HEK293T (cell line): ENCODE measurements at places on chromosomes 12 and 14.

DNA sequence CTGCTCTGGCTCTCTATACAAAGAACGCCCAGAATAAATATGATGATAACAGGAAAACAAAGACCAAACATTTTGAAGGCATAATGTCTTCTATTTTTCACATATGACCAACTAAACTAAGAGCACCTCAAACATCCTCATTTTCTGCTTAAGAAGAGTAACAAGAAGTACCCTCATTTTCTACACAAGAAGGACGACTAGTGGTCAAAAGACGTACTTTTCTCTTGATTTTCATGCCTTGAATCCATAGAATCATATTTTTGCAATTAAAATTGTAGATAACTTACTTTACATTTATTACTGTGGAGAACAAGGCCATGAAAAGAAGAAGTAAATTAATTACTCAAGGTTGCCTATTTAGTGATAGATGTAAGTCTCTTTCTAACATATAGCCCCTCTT is 358.6 kb downstream of the DUSP6 start:
- DNase-seq = peak; percentile 12

DNA sequence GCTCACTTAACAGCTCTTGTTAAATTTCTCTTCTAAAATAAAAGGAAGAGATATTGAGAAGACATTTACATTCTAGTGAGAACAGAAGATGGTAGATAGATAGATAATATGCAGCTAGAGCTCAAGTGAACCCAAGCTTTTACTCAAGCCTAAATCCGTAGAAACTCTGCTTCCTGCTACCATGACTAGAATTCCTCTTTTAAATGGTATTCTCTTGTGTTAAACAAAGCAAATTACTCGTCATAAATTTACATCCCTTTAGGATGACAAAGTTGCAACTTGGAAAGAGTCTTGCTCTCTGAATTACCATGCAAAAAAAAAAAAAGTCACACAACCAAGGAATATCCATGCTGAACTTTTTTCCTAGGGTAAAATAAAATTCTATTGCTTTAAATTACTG is 160.7 kb upstream of the LRFN5 start:
- DNase-seq = no peak

DNA sequence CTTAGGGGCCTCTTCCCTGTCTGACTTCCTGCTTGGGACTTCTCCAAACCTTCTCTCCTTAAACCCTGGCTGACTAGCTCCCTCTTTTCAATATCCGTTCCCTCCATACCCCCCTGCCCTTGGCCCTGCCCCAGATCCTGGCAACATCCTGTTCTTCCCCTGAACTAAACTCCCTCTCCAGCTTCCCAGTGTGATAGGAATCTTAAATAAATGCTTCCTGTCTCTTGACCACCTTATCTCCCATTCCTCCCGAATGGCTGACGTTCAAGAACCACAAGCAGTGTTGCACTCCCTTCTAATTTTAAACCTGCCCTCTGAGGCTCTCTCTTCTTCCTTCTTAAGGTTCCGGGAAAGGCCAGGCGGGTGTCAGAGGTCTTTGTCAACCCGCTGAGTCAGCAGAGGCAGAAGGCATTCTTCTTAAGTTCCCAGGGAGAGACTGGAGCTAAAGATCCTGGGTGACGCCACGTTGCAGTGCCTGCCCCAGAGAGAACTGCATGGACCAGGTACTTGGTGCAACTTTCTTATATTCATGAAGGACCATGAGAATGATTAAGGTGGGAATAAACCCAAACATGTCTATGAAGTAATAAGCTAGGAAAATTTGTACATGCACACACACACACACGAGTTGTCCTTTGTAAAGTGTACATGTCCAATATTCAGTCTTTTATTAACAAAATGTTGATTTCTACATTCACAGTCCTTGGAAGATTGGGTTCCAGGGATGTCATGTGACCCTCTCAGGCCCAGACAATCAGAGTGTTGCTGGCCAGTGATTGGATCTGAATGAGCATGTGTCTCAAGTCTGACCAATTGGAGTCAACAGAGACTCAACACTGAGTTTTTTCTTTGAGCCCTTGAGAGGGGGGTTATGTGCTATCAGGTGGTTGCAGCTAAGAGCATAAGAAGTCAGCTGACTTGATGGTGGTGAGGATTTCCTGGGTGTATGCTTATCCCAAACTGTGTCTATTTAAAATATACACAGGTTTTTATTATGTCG is 420.2 kb upstream of the TBX3 start:
- DNase-seq = no peak

GRCh38 chr14:74618078-74618952 is 6.3 kb upstream of the LTBP2 start:
- DNase-seq = no peak

DNA sequence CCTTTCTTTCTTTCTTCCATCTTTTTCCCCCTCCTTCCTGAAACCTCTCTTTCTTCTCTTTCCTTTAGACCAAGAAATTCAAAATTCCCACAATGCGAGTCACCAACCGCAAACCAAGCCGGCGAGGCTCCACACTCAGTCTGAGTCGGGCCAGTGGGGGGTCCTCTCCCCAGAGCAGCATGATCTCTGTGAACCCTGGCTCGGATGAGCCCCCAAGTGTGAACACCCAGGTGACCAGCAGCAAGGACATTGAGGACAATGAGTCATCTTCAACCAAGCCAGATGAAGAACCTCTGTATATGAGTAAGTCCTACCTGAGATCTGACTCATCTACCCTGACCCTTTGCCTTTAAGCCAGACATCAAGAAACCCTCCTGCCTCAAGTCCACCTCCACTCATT is 88.6 kb upstream of the TMEM233 start:
- DNase-seq = no peak

GRCh38 chr14:90061685-90062126 is at the start of gene KCNK13:
KCNK13 (plus strand) TSS chr14:90061994; CDS start chr14:90062206, 212 bp downstream.
- peak; percentile 25 for DNase-seq

DNA sequence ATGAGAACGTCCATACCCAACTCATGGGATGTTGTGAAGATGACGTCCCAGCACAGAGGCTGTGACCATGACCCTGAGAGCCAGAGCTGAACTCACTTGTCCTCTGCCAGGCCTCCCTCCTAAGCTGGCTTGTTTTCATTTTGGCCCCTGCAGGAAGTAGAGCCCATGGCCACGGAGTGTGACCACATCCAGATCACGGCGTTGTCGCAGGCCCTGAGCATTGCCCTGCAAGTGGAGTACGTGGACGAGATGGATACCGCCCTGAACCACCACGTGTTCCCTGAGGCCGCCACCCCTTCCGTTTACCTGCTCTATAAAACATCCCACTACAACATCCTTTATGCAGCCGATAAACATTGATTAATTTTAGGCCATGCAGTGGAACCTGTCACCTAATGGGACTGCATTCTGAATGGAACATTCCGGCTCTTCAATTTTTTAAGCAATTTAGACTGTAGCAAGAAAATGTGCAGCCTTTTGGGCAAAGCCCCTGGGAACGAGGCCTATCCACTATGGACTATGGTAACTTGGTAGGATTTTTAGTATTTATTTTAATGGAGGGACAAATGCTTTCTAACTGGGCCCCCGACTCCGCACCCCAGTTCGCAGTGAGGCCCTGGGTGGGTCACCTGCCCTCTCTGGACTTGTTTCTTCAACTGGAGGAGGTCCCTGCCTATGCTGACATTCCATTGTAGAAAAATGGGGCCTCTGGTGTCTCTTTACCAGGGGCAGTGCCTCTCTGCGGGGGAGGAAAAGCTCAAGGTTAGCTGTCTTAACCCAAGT is 19.6 kb downstream of the OTUB2 start:
- no peak for DNase-seq

DNA sequence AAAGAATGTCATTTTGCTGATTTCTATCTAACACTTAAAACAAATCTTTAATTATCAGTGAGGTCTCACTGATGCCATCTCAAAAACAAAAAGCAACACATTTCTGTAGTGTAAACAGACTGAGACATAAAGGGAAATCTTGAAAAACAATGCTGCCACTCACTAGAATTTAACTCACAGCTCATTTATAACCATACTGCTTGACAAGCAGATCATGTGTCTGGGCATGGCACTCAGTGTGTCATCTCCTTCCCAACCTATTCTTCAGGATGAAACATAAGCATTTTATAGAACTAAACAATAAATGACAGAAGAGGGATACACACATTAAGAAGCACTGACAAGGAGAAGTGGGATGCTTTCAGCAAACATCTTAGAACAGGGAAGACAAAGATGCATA is 22.4 kb downstream of the ATF7 start:
- DNase-seq = no peak

GRCh38 chr12:26666286-26666685 is 166.7 kb downstream of the ITPR2 start:
- no peak for DNase-seq

- DNase-seq = peak; percentile 69
These were observed 60.6 kb upstream of the TCL1A start for GRCh38 chr14:95774265-95775160.

- no peak for DNase-seq
These were observed 371.1 kb downstream of the SEC23A start for GRCh38 chr14:38731962-38732361.

DNA sequence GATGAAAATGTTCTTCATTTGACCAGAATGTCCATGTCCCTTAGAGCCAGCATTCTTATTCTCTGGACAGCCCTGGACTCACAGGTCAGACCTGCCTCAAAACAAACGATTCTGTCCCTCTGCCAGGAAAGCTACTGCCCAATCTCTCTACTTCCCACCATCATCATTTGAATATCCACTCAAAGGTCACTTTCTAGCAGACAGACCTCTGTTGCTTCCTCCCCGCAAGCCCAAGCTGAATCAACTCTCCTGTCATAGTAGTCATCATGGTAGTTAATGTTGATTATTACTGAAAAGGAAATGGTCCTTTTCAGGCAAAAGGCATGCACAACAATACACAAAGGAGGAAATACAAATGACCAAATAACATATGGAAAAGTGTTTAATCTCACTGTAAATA is 39.6 kb upstream of the CPM start:
- no peak for DNase-seq

DNA sequence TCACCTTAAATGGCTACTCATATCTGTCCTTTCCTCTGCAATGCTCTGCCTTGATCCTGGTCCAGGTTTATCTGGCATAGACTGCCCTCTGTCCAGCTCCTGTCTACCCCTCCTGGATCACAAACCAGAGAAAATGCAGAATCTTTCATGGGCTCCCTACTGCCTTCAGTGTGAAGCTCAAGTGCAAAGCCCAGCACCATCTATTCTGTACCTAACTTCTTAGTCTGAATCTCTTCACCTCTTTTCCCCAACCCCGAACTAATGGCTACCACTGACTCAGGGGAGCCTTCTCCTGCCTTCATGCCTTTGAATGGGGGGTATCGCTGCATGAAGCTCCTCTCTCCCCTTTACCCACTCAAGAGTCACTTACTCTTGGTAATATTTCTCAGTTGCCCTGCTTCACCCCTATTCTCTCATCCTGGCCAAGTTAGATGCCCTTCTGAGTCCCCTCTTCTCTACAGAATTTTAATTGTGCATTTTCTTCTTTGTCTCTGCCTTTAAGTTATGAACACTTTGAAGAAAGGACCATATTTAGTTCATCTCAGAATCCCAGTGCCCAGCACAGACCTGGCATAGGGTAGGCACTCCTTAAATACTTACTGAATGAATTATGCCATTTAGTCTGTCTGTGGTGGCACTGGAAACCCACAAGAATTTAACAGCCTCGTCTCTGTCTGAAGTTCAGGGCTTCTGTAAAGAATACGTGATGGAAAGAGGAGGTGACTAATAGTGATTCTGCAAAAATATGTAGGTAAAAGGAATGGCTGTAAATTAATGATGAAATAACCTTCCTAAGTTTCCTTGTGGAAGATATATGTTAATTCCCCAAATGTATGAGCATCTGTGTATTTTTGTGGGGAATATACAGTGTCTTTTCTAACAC is 191.3 kb upstream of the AMIGO2 start:
- no peak for DNase-seq

DNA sequence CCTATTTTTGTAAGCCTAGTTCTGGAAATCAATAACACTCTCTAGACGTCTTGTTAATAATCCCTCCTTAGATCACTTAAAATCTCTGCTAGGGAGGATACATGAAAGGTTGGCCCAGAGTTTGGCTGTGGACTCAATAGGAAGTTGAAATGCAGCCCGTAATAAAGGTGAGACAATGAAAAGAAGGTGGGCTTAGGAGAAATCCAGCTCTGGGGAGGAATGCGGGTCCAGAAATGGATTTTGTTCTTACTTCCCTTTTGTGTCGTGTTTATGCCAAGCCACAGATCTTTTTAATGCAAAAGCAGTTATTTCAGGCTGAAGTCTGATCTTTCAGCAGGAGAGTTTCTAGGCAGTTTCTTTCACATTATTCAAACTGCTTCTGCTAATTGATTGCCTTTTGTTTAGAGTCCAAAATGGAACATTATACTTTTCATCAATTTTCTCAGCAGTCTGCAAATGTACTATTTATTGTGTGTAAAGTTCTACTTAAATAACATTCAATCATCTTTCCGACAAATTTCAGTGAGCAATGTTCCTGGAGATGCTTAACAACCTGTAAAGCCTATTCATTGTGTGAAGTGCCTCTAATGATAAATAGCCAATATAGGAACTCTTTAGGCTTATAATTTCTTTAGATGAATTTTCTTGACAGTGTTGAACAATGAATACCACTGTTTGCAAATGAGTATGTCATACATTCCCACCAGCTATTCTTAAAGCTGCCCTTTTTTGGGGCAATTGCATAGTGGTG is 252.9 kb upstream of the KRR1 start:
- DNase-seq = no peak

- DNase-seq = no peak
These were observed 1.4 kb upstream of the CDCA4 start for GRCh38 chr14:105022276-105022670.

DNA sequence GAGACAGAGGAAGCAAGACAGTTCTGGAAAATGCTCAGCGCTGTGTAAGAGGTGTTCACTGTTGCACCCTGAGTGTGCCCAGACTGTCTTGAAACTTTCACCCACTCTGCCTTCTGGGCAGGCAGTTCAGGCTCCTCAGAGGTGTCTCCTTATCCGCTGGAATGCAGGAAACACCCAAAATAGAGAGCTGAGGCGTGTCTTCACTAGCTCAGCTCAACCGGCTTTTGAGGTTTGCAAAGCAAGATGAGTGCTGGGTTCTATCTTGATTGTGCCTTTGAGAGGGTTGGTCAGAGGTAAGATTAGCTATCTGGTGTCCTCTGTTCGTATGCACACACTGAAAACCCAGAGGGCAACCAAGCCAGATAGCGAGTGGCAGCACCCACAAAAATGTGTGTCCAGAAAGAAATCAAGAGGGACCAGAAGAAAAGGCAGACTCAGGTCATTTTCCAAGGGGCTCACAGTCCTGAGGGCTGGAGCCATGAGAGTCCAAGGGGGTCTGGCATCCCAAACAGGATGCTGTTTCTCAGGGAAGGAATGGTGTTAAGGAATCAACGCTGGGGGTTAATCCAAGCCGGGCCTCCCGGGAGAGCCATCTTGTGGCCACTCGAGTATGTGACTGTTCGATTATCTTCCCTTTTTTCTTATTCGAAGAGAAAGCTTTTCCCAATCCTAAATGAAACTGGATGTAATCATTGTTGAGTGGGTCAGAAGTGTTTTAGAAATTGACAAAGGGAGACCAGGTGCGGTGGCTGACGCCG is 47.1 kb downstream of the TBX3 start:
- DNase-seq = peak; percentile 45

DNA sequence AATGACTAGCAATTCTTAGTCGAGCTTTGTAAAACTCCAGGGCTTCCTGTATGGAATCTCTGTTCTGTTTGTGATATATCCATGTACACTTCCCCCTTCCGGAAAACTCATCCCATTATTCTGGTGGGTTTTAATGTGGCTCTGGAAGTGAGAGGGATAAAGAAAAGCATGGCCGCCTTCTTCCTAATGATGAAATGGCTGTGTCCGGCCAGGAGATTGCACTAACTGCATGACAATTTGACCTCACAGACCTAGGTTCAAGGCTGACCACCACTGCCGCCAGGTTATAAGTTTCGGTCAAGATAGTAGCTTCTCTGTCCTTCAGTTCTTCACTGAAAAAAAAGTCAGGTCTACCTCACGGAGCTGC is 41.0 kb upstream of the NPAS3 start:
- DNase-seq = no peak

GRCh38 chr14:61618448-61618847 is 76.9 kb upstream of the HIF1A start:
- no peak for DNase-seq
